ENCODE measurements at places on chromosomes 1 and 21. TPM values are rescaled to one million over a fixed set of nuclear protein-coding genes. Genes with fewer than 3 reads are reported as not detected.
A peak's percentile ranks its signal among the peaks of the same experiment; 100 is the strongest.

DNA sequence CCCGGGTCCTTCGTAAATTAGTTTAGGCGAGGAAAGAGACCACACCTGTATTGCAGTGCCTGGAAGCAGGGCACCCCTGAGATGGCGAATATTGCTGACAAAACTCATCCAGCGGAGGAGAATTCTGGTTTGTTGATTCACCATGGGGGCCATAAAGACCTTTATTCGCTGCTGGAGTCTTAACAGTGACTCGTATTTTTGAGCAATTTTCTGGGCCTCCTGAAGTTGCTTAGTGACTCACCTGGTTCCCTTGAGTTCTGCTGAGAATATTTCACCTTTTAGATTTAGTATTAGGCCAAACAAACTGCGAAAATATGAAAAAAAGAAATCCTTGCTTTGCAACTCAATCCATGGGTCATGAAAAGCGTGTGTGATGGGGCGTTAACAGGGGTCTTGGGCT is 20.6 kb upstream of the H6PD start:
- no peak for DNase-seq

GRCh38 chr1:53652441-53653199 is 86.3 kb downstream of the GLIS1 start:
- DNase-seq = no peak

GRCh38 chr1:209030454-209031167 is 552.9 kb upstream of the CAMK1G start:
- no peak for DNase-seq

DNA sequence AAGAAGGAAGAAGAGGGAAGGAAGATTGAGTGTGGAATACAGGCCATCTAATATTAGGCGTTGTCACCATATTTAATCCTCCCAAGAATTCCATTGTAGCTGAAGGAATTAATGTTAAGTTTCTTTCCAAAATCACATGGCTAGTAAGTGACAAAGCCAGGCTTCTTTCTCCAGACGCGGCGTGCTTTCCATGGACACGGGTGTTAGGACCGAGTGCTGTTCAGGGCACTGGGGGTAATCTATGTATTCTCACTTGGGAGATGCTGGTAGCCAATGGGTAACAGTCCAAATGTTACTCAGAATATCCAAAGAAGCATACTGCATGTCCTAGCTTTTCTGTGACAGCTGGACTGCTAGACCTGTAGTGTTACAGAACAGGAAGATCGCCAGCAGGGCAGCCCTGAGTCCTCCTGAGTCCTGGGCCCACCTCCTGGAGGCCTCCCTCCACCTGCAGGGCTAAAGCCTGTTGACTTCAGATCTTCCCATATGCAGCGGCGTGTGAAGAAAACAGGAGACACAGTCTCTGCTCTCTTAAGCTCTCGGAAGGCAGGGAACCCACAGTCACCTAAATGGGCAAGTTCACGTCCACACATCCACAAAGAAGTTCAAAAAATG is 5.3 kb downstream of the IGSF9 start:
- no peak for DNase-seq

- peak; percentile 62 for DNase-seq
These were observed 32.4 kb downstream of the GNB1 start for GRCh38 chr1:1858382-1859086.

- DNase-seq = peak; percentile 20
These were observed 559 bp downstream of the RBBP4 start for GRCh38 chr1:32651461-32652073.

GRCh38 chr1:248229360-248229908 is 1.8 kb upstream of the OR2M4 start:
- no peak for DNase-seq

- DNase-seq = no peak
These were observed 46.8 kb downstream of the NPHP4 start for GRCh38 chr1:5945445-5945844.

GRCh38 chr1:116891396-116892079 is 18.2 kb upstream of the PTGFRN start:
- no peak for DNase-seq

- no peak for DNase-seq
These were observed 54.5 kb downstream of the C8B start for GRCh38 chr1:56911098-56911938.

- peak; percentile 58 for DNase-seq
These were observed 48.0 kb downstream of the H3-3A start for GRCh38 chr1:226110249-226111097.

- DNase-seq = no peak
These were observed 314.9 kb downstream of the KIF26B start for GRCh38 chr1:245469734-245470133.

GRCh38 chr1:147820761-147821297 is 60.4 kb upstream of the GJA5 start:
- DNase-seq = no peak

- DNase-seq = peak; percentile 30
These were observed 113.0 kb downstream of the DMRTB1 start for GRCh38 chr1:53572065-53572814.

- DNase-seq = no peak
These were observed 258.3 kb upstream of the NEGR1 start for GRCh38 chr1:72540674-72541073.

- DNase-seq = no peak
These were observed 197.8 kb downstream of the FOXD2 start for GRCh38 chr1:47635597-47635996.

DNA sequence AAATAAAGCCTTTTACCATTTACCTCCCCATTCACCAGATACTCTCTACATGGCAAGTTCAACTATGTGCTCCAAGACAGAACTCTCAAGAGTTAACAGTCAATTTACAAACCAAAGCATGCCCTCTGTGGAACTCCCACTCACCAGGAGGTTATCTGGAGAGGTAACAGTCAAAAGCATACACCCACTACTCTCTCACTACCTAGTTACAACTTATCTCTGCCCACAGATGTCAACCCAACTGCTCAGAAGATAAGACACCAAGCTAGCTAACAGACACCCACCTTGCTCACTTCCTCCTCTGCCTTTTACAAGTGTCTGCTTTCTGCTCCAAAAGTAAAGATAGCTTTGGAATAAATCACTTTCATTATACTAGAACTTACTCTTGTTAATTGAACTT is 131.0 kb downstream of the TRIM33 start:
- DNase-seq = no peak

DNA sequence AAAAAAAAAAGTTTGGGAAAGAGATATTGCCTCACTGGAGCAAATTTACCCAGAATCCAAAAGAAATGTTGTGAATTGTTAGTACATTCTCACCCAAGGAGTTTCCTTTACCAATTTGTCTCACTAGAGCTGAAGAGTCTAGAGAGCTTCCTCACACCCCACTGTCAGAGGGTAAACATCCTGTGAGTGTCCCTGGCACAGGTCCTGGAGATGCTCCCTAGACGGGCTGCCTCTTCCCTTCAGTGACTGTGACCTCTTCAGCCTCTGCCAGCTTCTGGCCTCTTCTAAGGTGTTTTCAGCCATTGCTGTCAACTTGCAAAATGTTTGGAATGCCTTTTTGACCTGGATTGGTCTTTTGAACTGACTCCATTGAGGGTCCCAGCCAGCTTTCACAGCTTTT is 159.4 kb downstream of the DHRS3 start:
- no peak for DNase-seq

DNA sequence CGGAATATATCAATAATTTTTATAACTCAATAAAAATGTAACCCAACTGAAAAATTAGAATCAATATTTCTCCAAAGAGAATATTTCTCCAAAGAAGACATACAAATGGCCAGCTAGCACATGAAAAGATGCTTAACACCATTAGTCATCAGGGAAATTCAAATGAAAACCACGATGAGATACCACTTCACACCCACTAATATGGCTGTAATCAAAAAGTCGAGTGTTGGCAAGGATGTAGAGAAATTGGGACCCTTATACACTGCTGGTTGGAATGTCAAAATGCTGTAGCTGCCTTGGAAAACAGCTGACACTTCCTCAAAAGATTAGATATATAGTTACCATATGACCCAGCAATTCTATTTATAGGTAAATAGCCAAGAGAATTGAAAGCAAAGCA is 133.0 kb downstream of the GPR52 start:
- DNase-seq = no peak

DNA sequence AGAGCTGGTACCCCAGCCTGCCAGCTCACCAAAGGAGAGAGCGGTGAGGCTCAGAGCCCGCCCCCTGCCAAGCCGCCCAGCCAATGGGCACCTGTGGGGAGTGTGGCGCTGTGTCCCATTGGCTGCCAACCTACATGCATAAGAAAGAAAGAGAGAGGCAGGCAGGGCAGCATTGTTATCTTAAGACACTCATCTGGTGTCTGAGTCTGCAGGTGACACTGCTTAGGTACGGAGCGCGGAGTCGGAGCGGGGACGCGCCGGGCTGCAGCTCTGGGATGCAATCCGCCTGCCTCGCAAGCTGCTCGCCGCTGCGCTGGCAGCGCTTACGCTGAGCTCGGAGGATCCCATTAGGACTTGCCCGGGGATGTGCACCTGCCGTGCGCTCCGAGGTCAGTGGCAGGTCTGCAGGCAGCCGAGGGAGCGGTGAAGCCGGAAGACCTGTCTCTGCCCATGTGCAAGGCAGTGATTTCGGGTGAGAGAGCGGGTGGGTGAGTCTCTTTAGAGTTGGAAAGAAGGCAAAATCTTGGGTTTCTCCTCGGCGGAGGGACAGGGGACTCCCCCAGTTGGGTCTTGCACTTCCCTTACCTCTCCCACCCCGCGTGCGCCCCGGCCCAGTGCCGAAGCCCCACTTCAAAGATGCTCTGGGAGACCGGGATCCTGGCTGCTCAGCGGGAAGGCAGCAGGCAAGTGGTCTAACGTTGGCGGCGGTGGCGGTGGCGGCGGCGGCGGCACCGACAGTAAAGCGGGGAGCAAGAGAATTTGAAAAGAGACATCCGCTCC is at the start of gene BRINP2:
Gene BRINP2 (plus strand): TSS at position 203 of the 780 bp plus-strand sequence. CDS start 58,919 bp downstream, outside the sequence.
- peak; percentile 66 for DNase-seq

GRCh38 chr1:68814067-68814466 is 317.2 kb upstream of the DEPDC1 start:
- DNase-seq = no peak

- DNase-seq = no peak
These were observed 12.8 kb downstream of the PROK1 start for GRCh38 chr1:110463725-110464124.

- peak; percentile 53 for DNase-seq
These were observed 722 bp downstream of the TUT4 start for GRCh38 chr1:52552236-52552504.

DNA sequence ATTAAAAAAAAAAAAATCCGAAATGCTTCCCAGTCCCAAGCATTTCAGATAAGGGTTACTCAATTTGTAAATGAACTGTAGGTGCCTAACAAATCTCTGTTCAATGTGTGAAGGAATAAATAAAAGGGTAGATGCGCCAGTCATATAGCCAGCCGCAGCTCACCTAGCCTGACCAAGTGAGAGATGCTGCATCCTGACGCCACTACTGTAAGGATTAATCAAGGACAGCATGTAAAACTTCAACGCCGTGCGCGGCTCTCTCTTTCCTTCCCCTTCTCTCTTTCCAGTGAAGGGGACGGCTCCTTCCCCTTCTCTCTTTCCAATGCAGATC is 441 bp downstream of the PPT1 start:
- no peak for DNase-seq

Gene IGSF9
- polyA plus RNA-seq = 0.54 TPM

Gene GJA8
- polyA plus RNA-seq = not detected

Gene EDARADD
- 2.1 TPM for polyA plus RNA-seq

Gene KRTAP19-3
- polyA plus RNA-seq = not detected

Gene LRRC39
- 0.45 TPM for polyA plus RNA-seq

Gene CLCC1
- polyA plus RNA-seq = 17.7 TPM

Gene SYPL2
- polyA plus RNA-seq = 0.05 TPM

Gene PGBD5
- 0.66 TPM for polyA plus RNA-seq

Gene SPRR1B
- not detected for polyA plus RNA-seq

Gene ACTL8
- polyA plus RNA-seq = 1.5 TPM

Gene PRDM15
- polyA plus RNA-seq = 4.5 TPM

Gene PRELP
- not detected for polyA plus RNA-seq

Gene FMO3
- not detected for polyA plus RNA-seq

Gene PM20D1
- polyA plus RNA-seq = not detected

Gene SPRR2E
- polyA plus RNA-seq = not detected

Gene CELSR2
- polyA plus RNA-seq = 5.9 TPM
